ENCODE measurements at places on chromosomes 6 and 20.

- peak; percentile 34 for DNase-seq
These were observed 267.0 kb downstream of the TMEM242 start for GRCh38 chr6:157056275-157056674.

DNA sequence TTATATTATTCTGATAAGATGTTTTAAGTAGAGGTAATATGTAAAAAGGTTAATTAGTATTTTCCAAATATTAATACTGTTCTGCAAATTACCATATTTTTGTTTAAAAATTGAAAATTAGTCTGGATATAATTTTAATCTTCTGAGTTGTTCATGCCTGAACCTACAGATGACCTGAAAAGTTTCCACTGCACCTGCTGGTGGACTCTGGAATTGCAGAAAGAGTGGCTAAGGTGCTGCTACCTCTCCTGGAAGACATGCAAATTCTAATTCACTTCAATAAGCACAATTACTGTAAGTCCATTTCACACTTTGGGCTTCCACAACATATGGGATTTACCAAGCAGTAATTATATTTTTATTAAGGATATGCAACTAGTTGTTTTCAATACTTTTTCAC lies 77.7 kb upstream of the OLIG3 start:
- peak; percentile 26 for DNase-seq

GRCh38 chr20:57089699-57090144 lies 176.7 kb downstream of the BMP7 start:
- DNase-seq: no peak

- DNase-seq: no peak
These were observed 48.1 kb upstream of the CTAGE9 start for GRCh38 chr6:131758920-131759319.

DNA sequence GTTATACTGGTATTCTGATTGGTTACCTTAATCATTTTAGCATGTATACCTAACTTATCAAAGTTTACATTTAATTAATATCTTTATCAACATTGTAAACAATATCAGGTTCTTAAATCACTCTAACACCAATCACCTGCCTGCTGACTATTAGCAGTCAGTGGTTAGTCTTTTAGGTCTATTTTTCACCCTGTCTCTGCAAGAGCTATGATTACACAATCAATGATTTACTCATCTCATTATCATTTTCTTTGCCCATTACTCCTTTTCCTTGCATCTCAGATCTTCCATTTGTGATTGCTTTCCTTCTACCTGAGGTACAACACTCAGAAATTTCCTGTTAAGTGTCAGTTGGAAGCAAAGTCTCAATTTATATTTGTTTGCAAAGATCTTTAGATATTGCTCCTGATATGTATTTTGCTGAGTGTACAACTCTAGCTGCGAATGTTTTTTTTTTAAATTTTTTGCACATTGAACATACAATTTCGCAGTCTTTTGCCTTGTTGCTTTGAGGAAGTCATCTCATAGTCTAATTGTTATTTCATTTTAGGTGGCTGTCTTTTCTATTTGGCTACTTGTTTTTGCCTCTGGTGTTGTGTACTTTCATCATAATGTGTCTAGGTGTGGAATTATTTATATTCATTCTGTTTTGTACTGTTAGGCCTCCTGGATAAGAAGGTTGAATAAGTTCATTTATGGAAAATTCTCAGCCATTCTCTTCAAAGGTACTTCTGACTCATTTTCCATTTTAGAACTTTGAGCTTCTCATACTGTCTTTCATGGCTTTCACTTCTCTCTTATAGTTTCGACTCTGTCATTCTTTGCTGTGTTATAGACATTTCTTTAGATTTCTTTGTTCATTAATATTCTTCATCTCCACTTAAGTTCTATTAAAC lies 104.9 kb upstream of the CEP162 start:
- DNase-seq: peak; percentile 3

- DNase-seq: no peak
These were observed 55.1 kb downstream of the ARID1B start for GRCh38 chr6:156832231-156832647.

DNA sequence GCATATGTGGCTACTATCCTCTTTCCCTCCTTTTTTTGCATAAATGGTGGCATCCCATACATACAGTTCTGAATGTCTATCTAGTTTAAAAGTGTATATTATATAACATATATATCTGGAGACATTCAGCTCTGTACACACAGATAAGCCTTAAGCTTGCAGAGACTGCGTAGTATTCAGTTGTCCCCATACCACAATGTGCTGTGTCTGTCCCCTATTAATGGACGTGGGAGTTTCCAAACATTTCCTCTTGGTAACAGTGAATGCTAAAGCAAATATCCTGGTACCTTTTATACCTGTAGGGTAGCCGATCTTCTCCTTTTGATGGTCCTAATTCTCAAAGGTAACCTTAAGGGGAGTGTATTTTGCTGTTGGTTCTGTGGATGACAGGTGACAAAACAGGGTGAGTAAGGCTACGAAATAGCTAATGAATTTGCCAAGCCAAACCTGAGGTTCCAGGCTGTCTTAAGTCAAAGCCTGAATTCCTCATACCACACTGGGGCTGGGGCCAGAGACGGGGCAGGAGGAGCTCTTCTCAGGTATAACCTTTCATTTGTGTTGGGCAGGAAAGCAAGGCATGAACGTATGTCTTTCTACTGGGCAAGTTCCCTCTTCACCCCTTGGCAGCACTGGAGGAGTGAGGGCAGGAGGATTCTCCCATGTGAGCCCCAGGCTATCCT lies 7.8 kb upstream of the C2 start:
- DNase-seq: no peak

GRCh38 chr6:35691027-35691824 lies 2.5 kb upstream of the FKBP5 start:
- DNase-seq: no peak

GRCh38 chr6:96545882-96546281 lies 17.0 kb upstream of the FHL5 start:
- no peak for DNase-seq

- no peak for DNase-seq
These were observed 56.3 kb upstream of the EYA4 start for GRCh38 chr6:133184798-133185372.

DNA sequence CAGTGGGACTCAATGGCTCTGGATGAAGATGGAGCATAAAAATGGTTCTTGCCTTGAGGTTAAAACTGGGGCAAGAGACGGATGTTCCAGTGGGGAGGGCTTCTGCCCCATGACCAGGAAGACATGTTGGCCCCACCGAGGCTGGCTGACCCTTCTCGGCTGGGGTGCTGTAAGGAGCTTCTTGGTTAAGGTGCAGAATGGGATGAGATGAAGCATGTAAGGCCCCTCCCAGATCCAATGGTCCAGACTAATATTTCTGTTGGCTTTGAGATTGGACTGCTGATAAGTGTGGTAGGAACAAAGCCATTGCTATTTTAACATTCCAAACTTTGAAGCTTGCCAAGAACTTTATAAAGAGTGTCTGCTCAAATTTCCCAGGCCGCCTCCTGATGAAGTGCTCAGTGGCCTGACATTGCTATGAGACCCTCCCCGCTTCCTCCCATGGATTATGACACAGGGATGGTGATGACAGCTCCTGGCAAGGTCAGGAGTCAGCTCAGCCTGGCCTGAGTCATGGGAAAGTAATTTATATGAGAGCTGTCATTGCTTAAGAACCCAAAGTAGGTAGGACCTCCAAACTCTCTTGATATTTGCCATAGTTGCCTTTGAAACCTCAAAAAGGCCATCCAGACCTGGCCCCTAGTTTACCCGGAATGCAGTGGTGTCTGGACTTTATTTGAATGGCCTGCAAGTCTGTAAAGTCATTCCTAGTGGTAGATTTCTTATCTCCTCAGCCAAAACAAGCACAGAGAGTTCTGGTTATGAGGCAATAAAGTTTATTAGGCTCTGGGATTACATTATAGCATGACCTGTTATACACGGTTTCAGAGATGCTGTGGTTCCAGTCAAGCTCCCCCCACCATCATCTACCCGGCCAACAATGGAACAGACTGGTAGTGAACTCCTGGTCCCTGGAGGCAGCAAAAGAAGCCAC lies 55.2 kb downstream of the TGM2 start:
- DNase-seq: no peak

Measured in GM12864 (cell line).